ENCODE measurements at places on chromosomes 12 and 14. TPM values are rescaled to one million over a fixed set of nuclear protein-coding genes. Genes with fewer than 3 reads are reported as not detected.

The PROX2 gene
- not detected for total RNA-seq

The CLMN gene
- 1.4 TPM for total RNA-seq

The LBHD2 gene
- total RNA-seq, result not detected

The KLRC1 gene
- total RNA-seq, result not detected

The CLEC14A gene
- total RNA-seq, result not detected

The NINJ2 gene
- 3.9 TPM for total RNA-seq

The RIN3 gene
- total RNA-seq, result 63.2 TPM

The FBXO21 gene
- 25.6 TPM for total RNA-seq

The RNF212B gene
- not detected for total RNA-seq

The NPAS3 gene
- not detected for total RNA-seq

The PRR4 gene
- 1.5 TPM for total RNA-seq

The SNAPC1 gene
- total RNA-seq, result 5.5 TPM

The NKX2-1 gene
- total RNA-seq, result not detected

The HNF1A gene
- not detected for total RNA-seq

The METTL3 gene
- total RNA-seq, result 74.7 TPM

The PDE3A gene
- total RNA-seq, result not detected

The KRT3 gene
- not detected for total RNA-seq
